ENCODE measurements at places on chromosomes 12 and 14.

GRCh38 chr12:15488481-15488880 is 166.2 kb downstream of the PTPRO start:
- no peak for DNase-seq

DNA sequence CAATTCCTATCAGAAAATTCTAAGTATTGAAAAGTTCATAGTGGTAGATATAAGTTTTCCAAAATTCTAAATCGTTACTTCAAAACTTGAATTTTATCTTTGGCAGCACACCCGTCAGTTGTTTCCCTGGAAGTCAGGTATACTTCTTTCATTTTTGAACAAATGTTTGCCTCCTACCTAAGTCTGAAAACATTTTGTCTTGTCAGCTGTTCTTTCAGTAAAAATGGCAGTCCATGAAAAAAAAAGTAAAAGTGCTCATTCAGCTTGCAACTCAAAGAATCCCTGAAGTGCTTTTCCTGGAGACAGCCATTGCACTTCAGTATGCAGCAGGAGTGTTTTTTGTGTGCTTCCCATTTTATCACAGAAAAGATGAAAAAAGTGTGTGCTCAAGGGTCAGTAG is 130.1 kb upstream of the NEDD1 start:
- no peak for DNase-seq

- DNase-seq = no peak
Measured at GRCh38 chr12:93895089-93895445, 217.9 kb downstream of the CRADD start.

- DNase-seq = no peak
Measured at GRCh38 chr12:51127050-51127729, 43.8 kb upstream of the CSRNP2 start.

DNA sequence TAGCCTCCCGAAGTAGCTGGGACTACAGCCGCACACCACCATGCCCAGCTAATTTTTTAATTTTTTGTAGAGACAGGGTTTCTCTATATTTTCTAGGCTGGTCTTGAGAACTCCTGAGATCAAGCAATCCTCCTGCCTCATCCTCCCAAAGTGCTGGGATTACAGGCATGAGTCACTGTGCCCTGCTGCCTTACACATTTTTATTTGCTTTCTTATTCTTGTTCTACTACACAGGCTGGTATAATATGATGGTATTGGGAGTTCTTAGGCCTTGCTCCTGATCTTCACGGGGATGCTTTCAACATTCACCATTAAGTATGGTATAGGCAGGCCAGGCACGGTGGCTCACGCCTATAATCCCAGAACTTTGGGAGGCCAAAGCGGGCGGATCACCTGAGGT is 21.2 kb downstream of the DGLUCY start:
- no peak for DNase-seq

DNA sequence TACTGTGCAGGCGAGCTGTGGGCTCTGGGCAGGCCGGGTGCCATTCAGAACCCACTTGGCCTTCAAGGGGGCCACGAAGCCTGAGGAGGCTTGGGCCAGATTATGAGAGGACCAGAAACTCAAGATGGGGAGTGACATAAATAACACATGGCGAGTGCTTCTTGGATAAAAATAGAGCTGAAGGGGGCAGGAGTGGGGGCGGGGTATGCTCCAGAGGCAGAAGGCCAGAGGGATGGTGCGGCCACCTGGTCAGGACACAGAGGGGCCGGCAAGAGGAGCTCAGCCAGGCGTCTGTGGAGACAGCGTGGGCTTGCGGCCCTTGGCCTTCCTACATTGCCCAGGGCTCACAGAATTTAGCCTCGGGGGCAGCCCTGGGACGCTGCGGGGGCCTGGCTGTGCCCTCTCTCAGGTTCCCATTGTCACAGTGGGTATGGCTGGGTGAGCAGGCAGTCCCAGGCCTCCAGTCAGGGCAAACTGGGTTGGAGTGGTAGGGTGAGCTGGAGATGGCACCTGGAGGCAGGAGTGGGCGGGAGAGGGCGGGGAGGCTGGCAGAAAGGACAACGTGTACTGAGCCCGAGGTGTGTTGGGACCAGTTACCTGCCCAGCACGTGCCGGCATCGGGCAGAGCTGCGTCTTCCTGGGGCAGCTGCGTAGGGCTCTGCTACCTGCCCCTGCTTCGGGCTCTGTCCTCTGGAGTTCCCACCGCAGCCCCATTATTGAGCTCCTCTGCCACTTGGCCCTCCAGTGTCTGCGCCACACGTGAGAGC is 7.4 kb upstream of the SLC25A29 start:
- DNase-seq = no peak

DNA sequence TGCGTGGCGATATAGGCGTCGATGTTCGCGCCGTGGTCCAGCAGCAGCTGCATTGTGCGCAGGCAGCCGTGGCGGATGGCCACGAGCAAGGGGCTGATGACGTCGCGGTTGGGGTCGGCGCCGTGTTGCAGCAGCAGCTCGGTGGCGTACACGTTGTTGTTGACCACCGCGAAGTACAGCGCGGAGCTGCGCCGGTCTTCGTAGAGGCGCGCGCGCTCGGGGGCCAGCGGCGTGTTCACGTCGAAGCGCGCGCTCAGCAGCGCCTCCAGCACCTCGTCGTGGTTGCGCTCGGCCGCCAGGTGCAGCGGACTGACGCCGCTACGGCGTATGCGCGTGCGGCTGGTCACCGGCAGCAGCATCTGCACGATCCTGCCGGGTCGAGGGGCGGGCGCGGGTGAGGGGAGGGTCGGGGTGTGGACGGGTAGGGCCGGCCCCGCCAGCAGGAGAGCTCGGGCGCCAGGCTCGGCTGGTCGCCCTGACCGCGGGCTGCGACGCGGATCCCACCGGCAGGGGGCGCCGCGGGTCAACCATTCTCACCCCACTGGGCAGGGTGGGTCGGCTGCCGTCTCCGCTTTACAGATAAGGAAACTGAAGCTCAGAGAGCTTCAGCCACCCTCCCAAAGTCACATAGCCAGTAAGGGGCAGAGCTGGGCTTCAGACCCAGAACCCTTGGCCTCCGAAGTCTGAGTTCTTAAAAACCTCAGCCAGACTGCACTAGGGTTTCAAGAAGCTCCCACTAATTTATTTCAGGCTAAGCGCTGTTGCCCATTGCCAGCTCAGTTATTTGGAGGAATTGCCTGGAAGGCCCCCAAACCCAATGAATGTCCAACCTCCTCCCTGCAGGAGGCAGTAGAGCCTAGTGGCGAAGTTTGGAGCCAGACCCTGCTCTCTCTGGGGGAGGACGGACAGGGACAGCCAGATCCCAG is 12.4 kb downstream of the FAM181A start:
- peak; percentile 92 for DNase-seq

DNA sequence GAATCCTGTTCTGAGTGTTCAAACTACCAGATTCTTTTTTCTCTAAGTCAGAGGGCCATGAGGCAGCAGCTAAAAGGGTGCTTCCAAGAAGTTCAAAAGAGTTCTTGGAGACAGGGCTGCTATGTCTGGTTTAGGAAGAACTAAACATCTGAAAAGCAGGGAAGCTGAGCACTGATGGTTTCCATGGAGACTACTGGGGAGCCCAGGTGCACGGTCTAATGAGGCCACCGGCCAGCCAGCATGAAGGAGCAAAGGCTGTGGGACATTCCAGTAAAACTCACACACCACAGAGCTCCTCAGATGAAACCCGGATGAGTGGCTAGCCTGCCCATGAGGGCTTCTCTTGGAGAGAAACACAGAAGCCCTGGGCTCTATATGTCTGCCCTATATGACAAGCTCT is 97.3 kb downstream of the KCNK10 start:
- no peak for DNase-seq

DNA sequence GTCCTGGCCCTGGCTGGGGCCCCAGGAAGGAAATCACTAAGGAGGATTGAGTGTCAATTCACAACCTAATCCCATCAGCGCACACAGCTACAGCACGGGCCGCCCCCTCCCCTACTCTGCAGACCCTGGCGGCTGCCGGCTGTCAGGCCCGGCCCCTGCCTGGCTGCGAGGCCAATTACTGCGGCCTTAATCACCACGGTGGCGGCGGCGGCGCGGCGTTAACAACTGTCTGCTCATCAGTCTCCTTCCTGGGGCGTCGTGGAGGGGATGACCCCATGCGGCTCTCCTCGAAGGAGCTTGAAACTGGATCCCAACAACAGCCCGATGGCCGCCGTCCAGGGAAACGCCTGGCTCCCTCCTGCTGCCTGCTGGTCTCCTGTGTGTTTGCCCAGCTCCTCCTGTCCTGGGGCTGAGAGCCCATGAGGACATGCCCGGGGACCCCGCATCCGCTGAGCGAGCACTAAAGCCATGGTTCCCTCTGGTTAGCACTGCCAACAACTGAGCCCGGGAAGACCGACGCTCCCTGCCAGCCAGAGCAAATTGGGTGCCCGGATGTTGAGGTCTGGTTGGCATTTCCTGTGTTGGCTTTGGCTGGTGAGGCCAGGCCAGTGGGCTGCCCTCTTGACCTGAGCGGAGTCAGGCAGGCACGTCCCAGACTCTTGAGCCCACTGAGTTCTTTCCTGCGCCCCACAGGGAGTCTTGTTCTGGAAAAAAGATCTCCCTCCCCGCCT is 21.8 kb upstream of the EIF2B2 start:
- DNase-seq = no peak

GRCh38 chr12:108918206-108918605 is 38.3 kb downstream of the DAO start:
- DNase-seq = no peak

- no peak for DNase-seq
Measured at GRCh38 chr14:101169267-101169666, 265.7 kb upstream of the RTL1 start.

DNA sequence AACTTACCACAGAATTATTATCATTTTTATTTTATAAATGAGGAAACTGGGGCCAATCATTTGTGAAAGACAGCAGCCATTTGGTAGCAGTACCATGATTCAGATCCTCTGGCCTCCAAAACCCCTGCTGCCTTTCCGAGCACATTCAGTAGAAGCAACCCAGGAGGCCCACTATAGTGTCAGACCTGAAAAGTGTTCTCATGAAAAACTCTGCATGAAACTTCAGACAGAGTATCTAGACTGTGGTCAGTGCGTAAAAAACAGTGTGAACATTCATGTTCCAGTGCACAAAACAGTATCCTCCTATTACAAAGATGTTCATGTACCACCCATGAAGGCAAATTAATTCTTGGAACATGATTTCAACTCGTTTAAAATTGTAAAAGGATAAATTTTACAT is 112.0 kb downstream of the EPS8 start:
- DNase-seq = no peak

DNA sequence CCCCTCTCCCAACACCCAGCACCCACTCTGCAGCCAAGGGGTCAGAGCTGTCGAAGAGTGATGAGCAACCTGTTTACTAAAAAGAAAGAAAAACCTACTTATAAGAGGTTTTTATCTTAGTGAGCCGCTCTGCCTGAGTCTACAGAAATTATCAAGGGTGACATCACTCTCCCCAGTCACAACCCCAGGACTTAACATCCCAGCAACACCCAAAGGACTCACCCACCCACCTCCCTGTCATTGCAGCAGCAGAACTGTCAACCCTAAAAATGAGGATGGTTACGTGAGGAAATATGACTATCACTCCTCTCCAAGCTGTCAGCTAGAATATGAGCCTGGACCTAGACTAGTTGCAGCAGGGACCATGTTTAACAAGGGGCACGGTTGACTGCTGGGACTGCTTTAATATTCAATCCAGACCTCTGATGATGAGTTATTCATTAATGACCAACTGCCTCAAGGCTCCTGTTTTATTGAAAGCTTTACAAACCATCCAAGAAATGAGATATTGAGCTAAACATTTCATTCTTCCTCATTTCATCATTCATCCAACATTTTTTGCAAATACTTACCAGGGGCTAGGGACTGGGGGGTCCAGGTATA is 53.9 kb upstream of the FICD start:
- DNase-seq = no peak

Data from activated CD4-positive, alpha-beta T cell treated with anti-CD3 and anti-CD28 coated beads, Interleukin-2, amount 50 U/mL, for 24 hours (primary cell).